ENCODE measurements at places on chromosomes 3 and 15.

- no peak for DNase-seq
These were observed 6.8 kb upstream of the DUSP7 start for GRCh38 chr3:52063026-52063723.

DNA sequence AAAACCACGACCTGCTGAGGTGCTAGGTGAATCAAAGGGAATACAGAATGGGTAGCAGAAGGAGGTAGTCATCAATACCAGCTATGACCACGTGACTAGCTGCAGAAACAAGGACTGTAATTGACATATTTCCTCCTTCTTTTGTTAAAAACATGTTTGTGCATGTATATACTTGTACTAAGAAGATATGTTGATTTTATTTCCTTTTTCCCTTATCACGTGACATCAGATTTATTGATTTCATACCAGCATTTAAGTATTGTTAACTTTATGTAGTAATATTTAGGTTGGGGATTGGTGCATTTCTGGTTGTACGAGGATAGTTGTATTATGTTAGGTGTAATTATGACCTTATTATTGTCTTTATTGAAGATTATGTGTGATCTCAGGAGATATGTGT, 36.2 kb downstream of the PEX5L start:
- no peak for DNase-seq

GRCh38 chr15:62491642-62492041, 326.6 kb upstream of the C2CD4B start:
- no peak for DNase-seq

- no peak for DNase-seq
These were observed 125.4 kb upstream of the PLCL2 start for GRCh38 chr3:16759227-16759903.

GRCh38 chr3:56773986-56774385, 27.8 kb downstream of the ARHGEF3 start:
- no peak for DNase-seq
